ENCODE measurements at places on chromosomes 11 and 22.

DNA sequence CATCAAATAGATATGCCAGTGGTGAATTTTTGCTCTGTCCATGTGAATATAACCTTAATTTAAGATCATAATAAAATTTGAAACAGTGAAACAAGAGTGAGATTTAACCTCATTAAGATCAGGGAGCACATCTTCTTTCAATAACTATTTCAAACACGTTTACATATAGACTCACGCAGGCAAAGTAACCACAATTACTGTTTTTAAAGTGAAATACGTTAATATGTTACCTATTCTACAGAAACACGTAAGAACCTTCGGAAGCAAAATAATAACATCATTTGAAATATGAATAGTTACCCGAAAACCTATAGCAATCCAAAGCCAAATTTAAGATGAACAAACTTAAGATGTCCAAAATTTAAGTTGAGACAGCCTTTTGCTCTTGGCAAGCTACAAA, 136.2 kb upstream of the ZC3H12C start:
- DNase-seq, result no peak

- DNase-seq, result no peak
Measured at GRCh38 chr22:21450858-21451353, 16.3 kb upstream of the TMEM191C start.

- no peak for DNase-seq
Measured at GRCh38 chr11:68403831-68404230, 56.7 kb upstream of the PPP6R3 start.

DNA sequence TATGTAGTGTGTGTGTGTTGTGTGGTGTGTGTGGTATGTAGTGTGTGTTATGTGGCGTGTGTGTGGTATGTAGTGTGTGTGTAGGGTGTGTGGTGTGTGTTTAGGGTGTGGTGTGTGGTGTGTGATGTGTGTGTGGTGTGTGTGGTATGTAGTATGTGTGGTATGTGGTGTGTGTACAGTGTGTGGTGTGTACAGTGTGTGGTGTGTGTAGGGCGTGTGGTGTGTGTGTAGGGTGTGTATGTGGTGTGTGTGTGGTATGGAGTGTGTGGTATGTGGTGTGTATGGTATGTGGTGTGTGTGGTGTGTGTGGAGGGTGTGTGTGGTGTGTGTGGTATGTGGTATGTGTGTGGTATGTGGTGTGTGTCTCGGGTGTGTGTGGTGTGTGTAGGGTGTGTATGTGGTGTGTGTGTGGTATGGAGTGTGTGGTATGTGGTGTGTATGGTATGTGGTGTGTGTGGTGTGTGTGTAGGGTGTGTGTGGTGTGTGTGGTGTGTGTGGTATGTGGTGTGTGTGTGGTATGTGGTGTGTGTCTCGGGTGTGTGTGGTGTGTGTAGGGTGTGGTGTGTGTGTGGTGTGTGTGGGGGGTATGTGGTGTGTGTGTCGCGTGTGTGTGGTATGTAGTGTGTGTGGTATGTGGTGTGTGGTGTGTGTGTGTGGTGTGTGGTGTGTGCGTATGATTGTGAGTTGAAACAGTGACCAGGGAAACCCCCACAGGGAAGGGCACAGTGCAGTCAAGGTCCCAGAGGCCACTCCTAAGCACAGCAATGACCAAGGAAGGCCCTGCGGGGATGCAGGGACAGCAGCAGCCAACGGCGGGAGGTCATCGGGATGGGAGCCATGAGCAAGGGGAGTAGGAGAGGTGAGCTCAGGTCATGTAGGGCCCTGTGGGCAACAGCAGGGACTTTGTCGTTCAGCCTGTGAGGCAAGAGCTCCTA, 2.9 kb upstream of the PPP6R2 start:
- DNase-seq, result no peak

DNA sequence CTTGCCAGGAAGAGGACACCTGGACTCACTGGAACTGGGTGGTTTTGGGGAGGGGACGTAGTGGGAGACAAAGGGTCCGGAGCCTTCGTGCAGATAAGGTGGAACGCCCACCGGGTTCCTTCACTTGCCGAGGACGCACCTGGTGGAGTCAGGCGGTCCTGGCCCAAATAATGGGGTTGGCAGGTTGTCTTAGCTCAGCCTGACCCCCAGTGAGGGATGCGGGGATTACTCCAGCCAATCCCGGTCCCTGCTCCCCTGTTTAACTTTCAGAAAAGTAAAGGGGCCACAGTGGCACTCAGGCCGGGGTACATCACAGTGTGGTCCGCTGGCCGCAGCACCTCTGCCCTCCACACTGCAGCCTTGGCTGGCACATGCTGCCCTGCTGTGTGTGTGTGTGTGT, 18.0 kb downstream of the A4GALT start:
- DNase-seq, result no peak

DNA sequence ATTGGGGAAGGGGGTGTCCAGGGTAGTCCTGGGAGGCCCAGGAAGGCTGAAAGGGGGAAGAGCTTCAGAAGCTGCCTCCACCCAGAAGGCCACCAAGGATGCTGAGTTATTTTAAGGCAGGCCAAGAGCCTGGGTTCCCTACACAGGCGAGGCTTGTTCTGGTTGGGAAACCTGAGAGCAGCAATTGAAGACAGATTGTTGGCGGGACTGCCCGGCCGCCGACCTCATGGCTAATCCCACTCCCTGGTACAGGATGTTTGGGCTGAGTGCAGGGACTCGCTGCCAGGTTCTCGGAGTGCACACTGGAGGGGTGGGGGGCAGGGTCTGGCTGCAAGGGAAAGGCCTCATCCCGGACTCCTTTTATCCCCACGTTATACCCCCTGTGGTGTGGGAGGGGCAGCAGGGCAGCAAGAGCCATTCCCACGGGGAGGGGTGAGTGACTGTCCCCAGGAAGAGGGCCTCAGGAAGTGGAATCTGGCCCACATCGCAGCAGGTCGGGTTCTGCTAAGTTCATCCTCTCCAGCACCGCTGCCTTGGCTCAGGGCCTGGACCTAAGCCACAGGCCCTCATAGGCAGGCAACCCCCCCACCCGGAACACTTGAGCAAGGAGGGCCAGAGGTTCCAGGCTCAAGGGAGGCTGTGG, 43.6 kb upstream of the PRR5 start:
- no peak for DNase-seq

DNA sequence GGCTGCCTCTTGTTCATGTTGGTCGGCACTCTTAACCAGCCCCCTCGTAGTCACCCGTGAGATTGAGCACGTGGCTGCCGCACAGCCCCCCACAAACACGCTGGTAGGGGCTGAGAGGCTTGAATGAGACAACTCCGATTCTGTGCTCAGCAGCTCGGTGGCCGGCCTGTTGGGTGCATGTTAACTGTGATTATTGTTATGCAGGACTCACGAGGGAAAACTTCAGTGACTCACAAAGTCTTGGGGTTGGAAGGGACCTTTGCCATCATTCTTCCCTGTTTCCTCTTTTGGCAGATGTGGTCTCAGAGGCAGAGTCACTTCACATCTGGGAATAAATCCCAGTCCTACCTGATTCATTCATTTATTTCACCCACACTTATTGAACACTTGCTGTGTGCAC, 75.2 kb downstream of the ADAMTS15 start:
- no peak for DNase-seq

- peak; percentile 24 for DNase-seq
Measured at GRCh38 chr11:107999759-108000455, 8.8 kb upstream of the CUL5 start.

GRCh38 chr22:26751217-26751616, 93.8 kb downstream of the MIAT start:
- DNase-seq, result no peak

DNA sequence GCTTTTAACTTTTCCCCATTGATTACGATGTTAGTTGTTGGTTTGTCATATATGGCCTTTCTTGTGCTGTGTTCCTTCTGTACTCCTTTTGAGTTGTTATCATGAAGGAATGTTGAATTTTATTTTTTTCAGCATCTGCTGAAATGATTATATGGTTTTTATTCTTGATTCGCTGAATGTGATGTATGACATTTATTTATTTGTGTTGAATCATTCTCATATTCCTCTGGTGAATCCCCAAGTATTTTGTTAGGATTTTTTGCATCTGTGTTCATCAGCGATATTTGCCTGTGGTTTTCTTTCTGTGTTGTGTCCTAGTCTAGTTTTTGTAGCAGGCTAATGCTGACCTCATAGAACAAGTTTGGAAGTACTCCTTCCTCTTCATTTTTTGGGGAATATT, 78.2 kb downstream of the GGT1 start:
- DNase-seq, result no peak

DNA sequence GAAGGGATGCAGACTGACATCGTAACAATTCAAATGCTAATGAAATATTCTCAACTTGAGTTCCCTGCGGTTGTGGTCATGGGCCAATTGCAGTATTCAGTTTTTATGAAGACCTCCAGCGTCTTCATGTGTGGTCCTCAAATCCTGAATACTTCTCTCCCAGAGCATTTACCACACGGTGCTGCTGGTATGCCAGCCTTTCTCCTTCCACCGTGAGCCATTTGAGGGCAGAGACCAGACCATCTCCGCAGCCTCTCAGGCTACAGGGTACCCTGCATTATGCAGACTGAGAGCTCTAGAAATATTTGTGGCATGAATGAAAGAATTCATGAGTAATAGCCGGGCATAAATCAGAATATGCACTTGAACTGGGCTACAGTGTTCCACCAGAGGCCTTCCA, 289.7 kb downstream of the ST3GAL4 start:
- DNase-seq, result no peak

DNA sequence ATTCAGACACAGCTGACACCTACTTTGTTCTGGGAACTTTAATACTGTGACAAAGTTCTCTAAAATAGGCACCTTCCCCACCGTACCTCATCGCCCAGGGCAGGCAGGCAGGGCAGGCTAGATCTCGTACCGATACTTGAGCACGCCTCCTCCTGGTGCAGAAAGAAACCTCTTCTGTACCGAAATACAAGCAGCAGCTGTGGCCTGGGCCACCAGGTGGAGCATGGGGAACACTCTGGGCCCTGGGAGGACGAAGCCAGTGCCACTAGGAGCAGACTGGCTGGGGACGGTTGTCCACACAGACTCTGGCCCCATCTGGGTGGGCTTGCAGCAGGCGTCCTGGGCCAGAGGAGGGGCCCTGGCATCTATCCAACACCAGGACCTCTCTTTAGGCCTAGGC, 12.8 kb downstream of the PMM1 start:
- peak; percentile 8 for DNase-seq

DNA sequence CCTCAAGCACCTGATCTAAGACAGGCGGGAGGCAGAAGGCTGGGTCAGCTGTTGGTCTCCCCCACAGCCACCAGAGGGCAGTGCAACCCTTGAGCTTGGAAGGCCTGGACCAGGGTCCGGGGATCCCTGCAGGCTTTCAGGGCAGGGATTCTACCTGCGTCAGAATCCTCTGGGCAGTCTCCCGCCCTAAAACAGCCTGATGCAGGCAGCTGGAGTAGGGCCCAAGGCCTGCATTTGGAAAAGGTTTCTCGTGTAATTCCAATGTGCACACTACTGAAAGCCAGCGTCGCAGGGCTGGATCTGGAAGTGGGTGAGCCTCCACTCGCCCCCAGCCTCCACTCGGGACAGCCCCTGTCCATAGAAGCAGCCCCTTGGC, 31.8 kb downstream of the BID start:
- peak; percentile 56 for DNase-seq

DNA sequence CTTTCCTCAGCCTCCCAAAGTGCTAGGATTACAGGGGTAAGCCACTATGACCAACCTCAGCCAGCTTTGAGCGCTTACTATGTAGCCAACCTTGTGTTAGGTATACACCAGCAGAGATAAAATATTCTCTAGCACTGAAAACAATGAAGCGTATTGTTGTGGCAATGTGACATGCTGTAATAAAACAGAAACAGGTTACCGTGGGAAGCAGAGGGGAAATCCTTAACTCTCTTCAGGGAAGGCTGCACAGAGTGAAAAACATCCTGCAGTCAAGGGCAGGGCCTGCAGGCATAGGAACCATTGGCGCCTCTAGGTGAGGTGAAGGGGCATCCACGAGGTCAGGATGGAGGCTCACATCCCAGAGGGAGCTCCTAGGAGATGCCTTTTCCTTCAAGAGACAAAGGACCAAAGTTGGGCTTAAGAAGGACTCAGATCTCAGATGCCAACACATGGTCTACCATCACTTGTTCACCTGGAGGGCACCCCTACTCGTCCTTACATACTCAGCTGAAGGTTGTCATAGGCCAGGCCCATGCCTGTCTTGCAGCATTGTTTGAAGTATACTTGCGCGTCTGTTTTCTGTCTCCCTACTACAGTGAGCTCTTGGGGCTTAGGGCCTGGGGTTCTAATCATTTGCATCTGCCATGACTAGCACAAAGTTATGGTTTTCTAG, 8.0 kb downstream of the POLD4 start:
- DNase-seq, result no peak

- no peak for DNase-seq
Measured at GRCh38 chr11:115078461-115079438, 400.4 kb downstream of the NXPE2 start.

GRCh38 chr22:44693145-44693544, 8.9 kb upstream of the PRR5 start:
- DNase-seq, result no peak

DNA sequence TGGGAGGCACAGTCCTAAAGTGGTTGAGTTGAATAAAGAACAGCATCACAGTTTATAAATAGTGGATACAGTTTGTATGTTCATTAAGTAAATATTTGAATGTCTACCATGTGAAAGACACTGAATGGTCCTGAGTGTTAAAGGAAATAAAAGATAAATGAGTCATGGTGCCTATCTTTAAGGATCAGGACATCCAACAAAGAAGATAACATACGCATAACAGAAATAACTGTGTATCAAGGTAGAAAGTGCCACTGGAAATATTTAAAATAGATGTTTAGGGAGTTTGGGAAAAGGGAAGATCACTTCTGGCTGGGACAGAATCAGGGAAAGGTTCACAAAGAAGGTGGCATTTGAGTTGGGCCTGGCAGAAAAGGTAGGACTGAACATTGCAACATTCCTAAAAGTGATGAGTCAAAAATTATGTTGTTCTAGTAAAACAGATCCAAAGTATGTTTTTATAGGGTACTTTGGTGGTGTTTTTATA, 41.5 kb downstream of the CSTPP1 start:
- no peak for DNase-seq

DNA sequence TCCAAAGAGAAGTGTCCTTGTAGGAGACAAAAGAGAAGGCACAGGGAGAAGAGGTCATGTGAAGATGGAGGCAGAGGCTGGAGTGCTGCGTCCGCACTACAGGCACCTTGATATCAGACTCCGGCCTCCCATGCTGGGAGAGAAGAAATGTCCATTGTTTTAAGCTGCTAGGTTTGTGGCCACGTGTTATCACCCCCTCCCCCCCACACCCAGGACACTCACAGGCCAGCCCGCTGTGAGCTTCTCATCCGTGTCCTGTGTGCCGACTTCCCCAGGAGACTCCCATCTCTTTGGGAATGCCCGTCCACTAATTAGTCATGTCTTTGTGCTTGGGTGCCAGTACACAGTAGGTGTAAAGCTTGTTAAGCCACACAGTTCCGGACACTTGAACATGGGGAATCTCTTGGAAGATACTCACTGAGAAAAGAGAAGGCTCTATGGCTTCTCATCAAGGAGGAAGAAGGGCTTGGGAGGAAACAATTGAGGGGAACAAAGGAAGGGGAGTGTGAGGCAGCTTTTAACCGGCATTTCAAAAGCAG, 1234.7 kb downstream of the TBC1D22A start:
- no peak for DNase-seq

GRCh38 chr11:63866211-63866610, 27.3 kb downstream of the MARK2 start:
- DNase-seq, result peak; percentile 51

- no peak for DNase-seq
Measured at GRCh38 chr22:42623301-42623751, 8.6 kb upstream of the POLDIP3 start.

Data from CD8-positive, alpha-beta memory T cell (primary cell).